ENCODE measurements at places on chromosomes 13 and 19. TPM values are rescaled to one million over a fixed set of nuclear protein-coding genes. Genes with fewer than 3 reads are reported as not detected.

SPTBN4 gene
- total RNA-seq, result 0.48 TPM

DNA sequence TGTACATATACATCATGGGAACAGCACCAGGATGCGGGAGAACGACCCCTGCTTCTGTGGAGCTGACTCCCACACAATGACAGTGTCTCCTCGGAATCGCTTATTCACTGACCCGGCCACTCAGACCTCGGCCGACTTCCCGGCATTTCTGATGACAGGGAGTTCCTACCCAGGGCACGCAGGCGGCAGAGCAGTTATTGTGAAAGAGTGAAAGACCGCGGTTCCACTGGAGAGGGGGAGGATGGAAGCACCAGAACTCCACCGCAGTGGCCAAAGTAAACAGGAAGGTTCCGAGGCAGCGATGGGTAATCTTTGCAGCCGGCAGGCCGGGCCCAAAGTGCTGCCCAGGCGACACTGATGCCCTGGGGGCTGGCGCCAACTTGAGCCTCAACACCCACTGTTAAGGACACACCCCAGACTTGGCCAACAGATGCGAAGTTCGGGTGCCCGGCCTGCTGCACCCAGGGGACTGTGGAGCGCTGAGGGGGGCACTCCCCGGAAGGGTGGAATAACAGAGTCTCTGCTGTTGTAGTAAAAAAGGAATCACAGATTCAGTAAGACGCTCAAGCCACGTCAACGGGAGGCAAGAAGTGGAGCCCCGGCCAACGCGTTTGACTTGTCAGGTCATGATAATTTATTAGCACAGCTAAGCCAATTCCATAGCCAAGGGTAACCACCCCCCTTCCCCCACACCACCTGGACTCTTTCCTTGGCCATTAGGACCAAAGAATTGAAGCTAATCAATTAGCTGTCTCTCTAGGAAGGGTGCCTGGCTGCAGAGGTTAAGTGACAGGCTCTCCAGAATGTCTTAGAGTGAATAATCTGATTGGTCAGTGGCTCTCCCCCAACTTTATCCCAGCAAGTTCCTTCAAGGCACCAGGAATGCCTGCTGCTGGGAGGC lies 5.8 kb downstream of the MLLT1 start:
- H3K4me3 ChIP-seq, result no peak overlapping the region
- no peak for DNase-seq
- no peak overlapping the region for H3K27ac ChIP-seq
- H3K36me3 ChIP-seq, result no peaks in the 10 kb centered on the region
- H3K27me3 ChIP-seq, result no peaks in the 10 kb centered on the region

OR7A5 gene
- total RNA-seq, result not detected

DNA sequence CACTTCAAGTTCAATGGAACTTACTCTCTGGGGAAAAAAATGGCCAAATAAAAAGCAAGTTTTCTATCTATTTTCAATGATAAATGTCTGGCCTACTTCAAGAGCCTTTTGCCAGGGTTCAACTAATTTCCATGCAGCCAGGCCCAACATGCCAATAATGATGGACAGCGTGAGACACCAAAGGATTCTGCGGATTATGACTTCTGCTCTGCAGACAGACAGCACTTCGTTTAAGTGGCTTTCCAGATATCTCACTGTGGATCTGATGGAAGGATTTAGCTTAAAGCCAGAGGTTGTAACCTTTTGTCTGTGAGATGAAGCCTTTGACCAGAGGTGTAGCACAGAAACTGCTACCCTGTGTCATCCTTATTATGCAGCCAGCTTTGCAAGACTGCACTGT lies 614.2 kb downstream of the DCT start:
- H3K4me1 ChIP-seq, result no peaks in the 10 kb centered on the region
- no peaks in the 10 kb centered on the region for H3K36me3 ChIP-seq
- no peak overlapping the region for H3K4me3 ChIP-seq
- DNase-seq, result no peak

CLIP3 gene
- 4.2 TPM for total RNA-seq

RNF113B gene
- not detected for total RNA-seq

- H3K4me3 ChIP-seq, result no peak overlapping the region
- H3K36me3 ChIP-seq, result no peaks in the 10 kb centered on the region
- no peak overlapping the region for H3K27ac ChIP-seq
- DNase-seq, result no peak
- H3K4me1 ChIP-seq, result no peaks in the 10 kb centered on the region
- no peaks in the 10 kb centered on the region for H3K27me3 ChIP-seq
Observed at GRCh38 chr13:29994911-29995595, 144.6 kb upstream of the UBL3 start.

DNA sequence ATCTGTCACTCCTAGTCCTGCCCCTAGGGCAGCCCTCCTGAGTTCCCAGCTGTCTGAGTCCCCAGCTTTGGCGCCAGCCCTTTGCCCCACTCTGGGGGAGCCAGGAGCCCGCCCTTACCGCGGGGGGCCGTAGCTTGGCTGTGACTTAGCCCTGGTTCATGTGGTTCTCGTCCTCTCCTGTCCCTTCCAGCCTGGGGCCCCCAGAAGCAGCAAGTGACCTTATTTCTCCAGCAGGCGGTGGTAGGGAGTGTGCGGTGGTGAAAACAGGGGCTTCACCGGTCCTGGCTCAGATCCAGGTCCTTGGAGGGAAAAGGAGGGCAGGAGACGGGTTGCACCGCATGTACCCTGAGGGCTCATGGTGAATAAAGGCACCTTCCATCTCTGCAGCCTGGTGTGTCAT lies 7.9 kb downstream of the GIPC3 start:
- no peaks in the 10 kb centered on the region for H3K4me1 ChIP-seq
- no peak for DNase-seq
- H3K36me3 ChIP-seq, result no peaks in the 10 kb centered on the region
- H3K27ac ChIP-seq, result no peak overlapping the region
- H3K27me3 ChIP-seq, result peaks cover 13% of the 10 kb centered on the region

- DNase-seq, result no peak
- no peak overlapping the region for H3K4me3 ChIP-seq
- no peaks in the 10 kb centered on the region for H3K4me1 ChIP-seq
- H3K27ac ChIP-seq, result no peak overlapping the region
Observed at GRCh38 chr13:55566334-55566733, 1574.4 kb upstream of the PRR20A start.

DNA sequence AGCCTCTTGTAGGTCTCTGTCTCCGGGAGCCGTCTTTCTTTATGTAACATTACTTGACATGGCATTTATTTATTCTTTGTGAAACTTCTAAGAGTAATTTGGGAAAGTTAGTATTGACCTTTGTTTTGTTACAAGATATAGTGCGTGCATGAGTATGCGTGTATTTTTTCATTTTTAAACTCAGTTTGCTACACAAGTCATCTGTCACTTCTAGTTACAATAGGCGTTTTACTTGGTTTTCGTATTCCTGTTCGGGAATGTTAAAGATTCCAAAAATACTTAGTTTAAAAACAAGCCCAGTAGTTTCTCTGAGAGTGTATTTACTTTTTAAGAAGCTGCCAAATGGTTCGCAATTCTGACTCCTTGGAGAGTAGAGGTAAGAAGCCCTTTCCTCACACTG lies 3.2 kb downstream of the PDS5B start:
- no peak overlapping the region for H3K27ac ChIP-seq
- peak overlapping the region; percentile 71 for H3K4me3 ChIP-seq
- DNase-seq, result no peak
- no peaks in the 10 kb centered on the region for H3K27me3 ChIP-seq
- H3K4me1 ChIP-seq, result peaks cover 30% of the 10 kb centered on the region
- 0 out of 2 replicates have a peak, but pooled peaks cover 9% of the 10 kb centered on the region for H3K36me3 ChIP-seq

SERTAD3 gene
- total RNA-seq, result 35.9 TPM

DNA sequence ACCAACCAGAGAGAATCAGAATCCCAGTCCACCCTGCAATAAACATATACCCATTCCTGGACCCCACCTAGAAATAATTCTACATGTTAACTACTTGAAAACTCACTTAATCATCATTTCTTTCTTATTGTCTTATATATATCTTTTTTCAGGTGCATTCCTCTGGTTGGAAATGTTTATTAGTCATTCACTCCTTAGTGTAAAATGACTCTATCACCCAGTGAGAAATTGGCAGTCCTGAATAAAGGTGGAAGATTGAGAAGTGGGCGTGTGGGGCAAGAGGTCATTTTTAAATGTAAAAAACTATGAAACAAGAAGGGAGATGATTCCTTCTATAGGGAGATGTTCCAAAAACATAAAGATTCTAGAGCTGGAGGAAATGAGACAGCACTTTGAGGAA lies 101.2 kb upstream of the MBNL2 start:
- no peak overlapping the region for H3K4me3 ChIP-seq
- H3K27me3 ChIP-seq, result no peaks in the 10 kb centered on the region
- peak; percentile 55 for DNase-seq
- H3K27ac ChIP-seq, result peak overlapping the region; percentile 85

- no peak overlapping the region for H3K4me3 ChIP-seq
- DNase-seq, result peak; percentile 38
- H3K27ac ChIP-seq, result no peak overlapping the region
- H3K4me1 ChIP-seq, result no peaks in the 10 kb centered on the region
Observed at GRCh38 chr19:46487802-46488445, 7.7 kb downstream of the PNMA8B start.

- H3K4me3 ChIP-seq, result no peak overlapping the region
- H3K27me3 ChIP-seq, result no peaks in the 10 kb centered on the region
- H3K27ac ChIP-seq, result no peak overlapping the region
Observed at GRCh38 chr13:99357131-99357596, 50.0 kb upstream of the GPR183 start.

DNA sequence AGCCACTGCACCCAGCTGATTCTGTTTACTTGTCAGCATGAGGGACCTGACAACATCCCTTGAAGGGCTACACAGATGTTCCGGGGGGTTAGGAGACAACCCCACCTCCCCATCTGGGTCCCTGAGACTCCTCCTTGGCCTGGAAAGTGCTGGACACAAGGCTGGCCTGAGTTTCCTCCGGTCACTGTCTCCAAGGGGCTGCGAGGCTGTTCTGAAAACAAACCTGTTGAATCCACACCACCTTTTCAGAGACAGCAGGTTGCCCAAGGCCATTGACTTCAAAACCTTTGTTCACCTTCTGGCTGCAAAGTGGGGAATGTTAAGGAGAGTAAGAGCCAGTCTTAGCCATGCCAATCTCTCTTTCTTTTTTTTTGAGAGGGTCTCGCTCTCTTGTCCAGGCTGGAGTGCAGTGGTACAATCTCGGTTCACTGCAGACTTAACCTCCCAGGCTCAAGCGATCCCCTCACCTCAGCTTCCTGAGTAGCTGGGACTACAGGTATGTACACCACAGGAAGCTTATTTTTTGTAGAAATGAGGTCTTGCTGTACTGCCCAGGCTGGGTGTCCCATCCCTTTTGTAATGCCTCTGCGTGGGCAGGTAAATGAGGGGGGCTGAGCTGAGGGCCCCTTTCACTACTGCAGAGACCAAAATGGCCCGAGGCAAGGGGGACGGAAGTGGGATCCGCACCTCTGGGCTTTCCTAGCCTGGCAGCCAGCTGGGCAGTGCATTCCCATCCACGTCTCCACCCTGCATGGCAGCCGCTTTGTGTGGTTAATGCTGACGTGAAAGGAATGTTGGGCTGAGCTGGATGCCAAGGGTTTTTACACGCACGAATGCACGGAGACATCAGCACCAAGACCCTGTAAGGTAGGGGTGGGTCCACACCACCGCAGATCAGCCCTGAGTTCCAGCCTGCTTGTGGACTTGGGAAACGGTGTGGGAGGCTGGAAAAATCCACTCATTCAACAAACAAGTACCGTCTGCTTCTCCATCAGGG lies 1.9 kb upstream of the ZNF628 start:
- H3K27me3 ChIP-seq, result no peaks in the 10 kb centered on the region
- H3K27ac ChIP-seq, result no peak overlapping the region
- peaks cover 43% of the 10 kb centered on the region for H3K4me1 ChIP-seq
- no peak overlapping the region for H3K4me3 ChIP-seq
- H3K36me3 ChIP-seq, result no peaks in the 10 kb centered on the region

DNA sequence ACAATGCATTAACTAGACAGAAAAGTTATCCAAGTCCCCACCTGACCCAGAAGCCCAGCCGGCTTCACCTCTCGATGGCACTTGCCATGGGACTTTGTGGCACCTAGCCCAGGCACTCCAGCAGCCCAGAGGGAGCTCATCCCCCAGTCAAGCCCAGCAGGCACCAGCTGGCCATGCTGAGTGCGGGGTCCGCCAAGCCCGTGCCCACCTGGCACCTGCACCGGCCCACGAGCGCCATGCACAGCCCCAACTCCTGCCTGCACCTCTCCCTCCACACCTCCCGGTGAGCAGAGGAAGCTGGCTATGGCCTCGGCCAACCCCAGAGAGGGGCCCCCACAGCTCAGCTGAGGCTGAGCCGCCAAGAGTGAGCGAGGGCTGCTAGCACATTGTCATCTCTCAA lies 1759.1 kb downstream of the OLFM4 start:
- no peaks in the 10 kb centered on the region for H3K36me3 ChIP-seq
- no peak overlapping the region for H3K4me3 ChIP-seq
- no peaks in the 10 kb centered on the region for H3K4me1 ChIP-seq

TMPRSS9 gene
- total RNA-seq, result 0.10 TPM

DNA sequence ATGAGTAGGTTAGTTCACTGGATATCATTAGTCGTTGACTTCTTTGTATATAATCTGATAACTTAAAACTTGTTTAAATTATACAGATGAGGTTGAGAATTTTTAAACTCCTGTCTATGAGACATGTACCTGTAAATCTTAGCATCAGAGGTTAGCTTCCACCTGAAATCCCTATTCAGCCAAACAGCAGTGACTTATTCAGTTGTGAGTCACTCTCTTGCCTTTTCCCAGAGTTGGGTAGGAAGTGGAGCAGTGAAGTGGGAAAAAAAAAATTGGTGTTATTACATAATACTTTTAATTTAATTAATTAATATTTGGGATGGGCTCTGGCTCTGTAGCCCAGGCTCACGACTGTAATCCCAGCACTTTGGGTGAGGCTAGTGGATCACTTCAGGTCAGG lies 32.9 kb downstream of the ZNF701 start:
- no peak overlapping the region for H3K4me3 ChIP-seq
- H3K36me3 ChIP-seq, result no peaks in the 10 kb centered on the region
- no peak overlapping the region for H3K27ac ChIP-seq

ZNF98 gene
- total RNA-seq, result 0.92 TPM

DNA sequence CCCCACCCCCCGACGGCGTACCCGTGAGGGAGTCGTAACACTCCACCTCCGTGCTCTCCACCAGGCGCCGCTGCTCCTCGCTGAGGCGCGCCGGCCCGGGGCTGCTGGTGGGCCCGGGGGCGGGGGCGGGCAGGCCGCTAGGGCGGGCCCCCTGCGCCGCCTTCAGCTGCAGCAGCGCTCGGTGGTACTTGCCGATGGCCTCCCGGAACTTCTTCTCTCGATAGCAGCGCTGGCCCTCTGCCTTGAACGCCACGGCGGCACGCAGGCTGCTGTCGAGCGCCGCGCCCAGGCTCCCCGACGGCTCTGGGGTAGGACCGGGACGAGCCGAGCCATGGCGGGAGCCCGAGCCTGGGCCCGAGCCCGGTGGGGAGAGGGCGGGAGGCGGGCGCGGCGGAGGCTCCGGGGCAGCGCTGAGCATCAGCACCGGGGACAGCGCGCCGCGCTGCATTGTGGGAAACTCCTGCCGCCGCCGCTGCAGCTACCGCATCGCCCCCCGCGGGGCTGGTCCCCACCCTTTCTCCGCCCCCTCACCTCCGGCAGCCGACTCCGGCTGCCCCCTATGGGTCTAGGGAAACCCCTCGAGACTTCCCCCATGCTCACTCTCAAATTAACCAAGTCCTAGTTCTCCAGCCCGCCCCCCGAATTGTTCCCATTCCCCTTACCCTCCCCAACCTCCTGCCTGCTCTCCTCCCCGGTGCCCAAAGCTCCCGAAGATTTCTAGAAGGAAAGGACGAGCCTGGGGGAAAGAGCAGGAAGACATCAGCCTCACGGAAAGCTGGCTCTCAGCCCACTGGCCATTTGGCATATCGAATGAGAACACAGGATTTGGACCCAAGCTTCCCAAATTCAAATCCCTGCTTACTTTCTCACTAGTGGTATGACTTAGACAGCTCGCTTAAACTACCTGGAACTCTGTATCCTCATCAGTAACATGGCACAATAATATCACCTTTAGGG lies at the start of gene TTC9B:
Gene TTC9B, minus strand, starts transcription at position 451 of the 957 bp plus-strand sequence. Its CDS starts 3 bp downstream, at position 448.
- no peaks in the 10 kb centered on the region for H3K36me3 ChIP-seq
- H3K4me1 ChIP-seq, result peaks cover 17% of the 10 kb centered on the region
- peak within 1 kb of the TSS; percentile 47 for H3K27ac ChIP-seq
- no peak for DNase-seq
- no peaks in the 10 kb centered on the region for H3K27me3 ChIP-seq
- peak within 1 kb of the TSS; percentile 73 for H3K4me3 ChIP-seq

Data from PC-9 (cell line).